ENCODE measurements at places on chromosomes 16 and 17. TPM values are rescaled to one million over a fixed set of nuclear protein-coding genes. Genes with fewer than 3 reads are reported as not detected.

- no peaks in the 10 kb centered on the region for H3K27me3 ChIP-seq
- peaks cover 28% of the 10 kb centered on the region for H3K36me3 ChIP-seq
Measured at GRCh38 chr16:22366889-22367288, 7.5 kb downstream of the CDR2 start.

DNA sequence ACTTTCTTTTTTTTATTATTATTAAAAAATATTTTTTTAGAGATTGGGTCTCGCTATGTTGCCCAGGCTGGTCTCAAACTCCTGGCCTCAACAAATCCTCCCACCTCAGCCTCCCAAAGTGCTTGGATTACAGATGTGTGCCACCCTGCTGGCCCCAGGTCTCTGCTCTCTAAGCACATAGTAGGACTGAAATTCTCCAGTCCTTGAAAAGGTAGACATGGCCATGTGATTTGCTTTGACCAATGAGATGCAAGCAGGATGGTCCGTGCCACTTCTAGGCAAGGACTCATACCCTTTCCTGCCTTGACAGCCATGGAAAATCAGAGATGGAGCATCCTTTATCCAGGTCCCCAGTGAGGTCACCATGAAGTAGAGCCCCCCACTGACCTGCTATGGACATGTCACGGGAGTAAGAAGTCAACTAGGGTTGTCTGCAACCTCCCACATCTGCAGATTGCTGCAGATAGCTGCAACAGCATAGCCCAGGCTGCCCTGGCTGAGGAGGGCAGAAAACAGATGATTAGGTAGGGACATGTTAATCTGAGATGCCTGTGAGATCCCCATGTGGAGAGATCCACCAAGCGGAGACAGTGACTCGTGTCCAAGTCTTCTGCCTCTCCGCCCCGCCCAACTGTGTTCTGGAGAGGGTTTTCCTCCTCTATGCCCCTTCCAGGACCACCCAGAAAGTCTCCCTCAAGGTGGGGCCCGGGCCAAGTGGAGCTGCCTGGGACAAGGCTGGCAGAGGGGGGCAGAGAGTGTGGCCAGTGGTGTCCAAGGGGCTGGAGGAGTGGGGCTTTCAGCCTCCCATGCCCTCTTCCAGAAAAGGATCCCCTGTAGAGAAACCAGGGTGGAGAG, 11.0 kb downstream of the GSG1L start:
- no peaks in the 10 kb centered on the region for H3K4me1 ChIP-seq
- DNase-seq, result peak; percentile 47
- peaks cover 68% of the 10 kb centered on the region for H3K27me3 ChIP-seq
- H3K36me3 ChIP-seq, result no peaks in the 10 kb centered on the region

DNA sequence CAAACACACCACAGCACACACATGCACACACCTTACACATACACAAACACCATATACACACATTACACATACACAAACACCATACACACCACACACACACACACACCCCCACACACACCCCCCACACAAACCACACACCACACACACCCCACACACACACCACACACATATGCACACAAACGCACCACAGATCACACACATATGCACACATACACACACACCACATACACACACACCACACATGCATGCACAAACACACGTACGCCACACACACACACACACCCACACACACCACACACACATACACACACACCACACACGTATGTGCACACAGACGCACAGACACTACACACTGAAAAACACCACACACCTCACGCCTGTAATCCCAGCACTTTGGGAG, 166.0 kb downstream of the AHSP start:
- no peak overlapping the region for H3K4me3 ChIP-seq
- peaks cover 14% of the 10 kb centered on the region for H3K4me1 ChIP-seq
- DNase-seq, result no peak
- H3K27ac ChIP-seq, result no peak overlapping the region
- H3K27me3 ChIP-seq, result no peaks in the 10 kb centered on the region
- H3K36me3 ChIP-seq, result no peaks in the 10 kb centered on the region

DNA sequence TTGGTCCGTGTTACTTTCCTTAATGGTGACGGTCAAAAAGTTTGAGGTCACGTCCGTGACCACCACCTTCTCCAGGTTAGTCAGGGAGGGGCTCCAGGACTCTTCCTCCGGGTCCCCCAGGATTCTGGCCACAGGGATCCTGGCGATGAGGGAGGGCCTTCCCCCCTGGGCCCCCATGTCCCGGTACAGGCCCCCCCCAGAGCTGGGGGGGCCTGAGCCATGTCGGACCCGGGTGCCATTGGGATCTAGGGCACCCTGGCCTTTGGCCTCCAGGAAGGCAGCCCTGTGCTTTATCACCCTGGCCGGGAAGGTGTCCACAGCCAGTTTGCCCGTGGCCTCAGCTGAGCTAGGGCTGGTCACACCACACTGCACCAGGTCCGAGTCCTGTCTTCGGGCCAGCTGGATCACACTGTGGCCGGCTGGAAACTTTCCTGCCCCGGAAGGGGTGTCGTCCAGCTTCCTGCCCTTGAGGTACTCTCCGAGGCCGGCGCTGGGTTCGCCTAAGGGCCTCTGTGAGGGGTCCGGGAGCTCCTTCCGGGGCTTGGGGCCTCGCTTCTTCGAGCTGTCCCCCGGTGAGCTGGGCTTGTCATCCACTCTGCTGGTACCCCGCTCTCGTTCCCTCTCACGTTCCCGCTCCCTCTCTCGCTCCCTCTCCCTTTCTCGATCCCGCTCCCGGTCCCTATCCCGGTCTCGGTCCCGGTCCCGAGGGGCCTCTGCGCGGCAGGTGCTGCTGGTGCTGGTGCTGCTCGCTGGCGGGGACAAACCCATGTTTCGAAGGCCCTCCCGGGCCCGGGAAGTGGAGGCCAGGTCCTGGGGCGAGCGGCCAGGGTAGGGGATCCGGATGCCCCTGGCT, 2.0 kb downstream of the CBX8 start:
- no peak for DNase-seq
- H3K4me3 ChIP-seq, result no peak overlapping the region
- peaks cover 60% of the 10 kb centered on the region for H3K27me3 ChIP-seq
- H3K36me3 ChIP-seq, result no peaks in the 10 kb centered on the region
- no peak overlapping the region for H3K27ac ChIP-seq
- H3K4me1 ChIP-seq, result peaks cover 36% of the 10 kb centered on the region

The C16orf89 gene
- total RNA-seq, result 0.52 TPM

The FNDC8 gene
- total RNA-seq, result not detected

The KREMEN2 gene
- total RNA-seq, result not detected

The ABCC11 gene
- total RNA-seq, result 0.37 TPM

Data from spleen (tissue), 13 donors.